ENCODE measurements at places on chromosomes 16 and 17.

- no peak for DNase-seq
Observed at GRCh38 chr17:47310186-47310733, 13.5 kb upstream of the EFCAB13 start.

DNA sequence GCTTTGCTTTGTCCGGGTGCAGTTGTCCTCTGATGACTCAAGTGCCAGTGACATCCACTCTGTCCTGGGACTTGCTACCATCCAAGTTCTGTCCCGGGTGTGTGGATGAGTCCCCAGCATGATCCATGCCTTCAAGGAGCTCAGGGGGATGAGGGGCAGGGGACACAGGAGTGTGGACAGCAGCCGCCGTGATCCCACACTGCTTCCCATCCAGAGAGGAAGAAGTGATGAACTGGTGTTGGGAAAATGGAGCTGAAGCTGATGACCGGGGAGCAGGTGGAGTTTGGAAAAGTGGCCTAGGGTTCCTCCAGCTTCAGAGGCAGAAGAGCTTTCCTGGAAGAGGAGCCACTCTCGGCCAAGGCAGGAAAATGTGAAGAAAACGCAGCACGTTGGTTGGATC lies 249.6 kb upstream of the TNRC6C start:
- DNase-seq: no peak

DNA sequence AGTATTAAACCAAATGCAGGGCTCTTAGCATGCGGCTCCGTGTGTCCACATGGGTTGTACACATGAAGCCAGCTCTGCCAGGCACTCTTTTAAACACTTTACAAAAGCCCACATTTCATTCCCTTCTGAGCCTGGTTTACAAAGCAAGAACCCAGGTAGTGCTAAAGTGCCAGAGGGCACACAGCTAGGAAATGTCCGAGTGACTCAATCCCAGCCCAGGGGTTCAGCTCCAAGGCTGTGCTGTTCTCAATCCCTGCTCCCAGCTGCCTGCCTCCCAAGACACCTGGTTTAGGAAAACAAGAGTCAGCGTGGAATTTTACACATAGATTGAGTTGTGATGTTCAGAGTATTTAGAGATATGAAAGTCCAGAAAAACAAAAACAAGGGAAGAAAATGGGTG lies 13.3 kb upstream of the DCAF7 start:
- DNase-seq: no peak

GRCh38 chr16:68452176-68452575 lies 3.9 kb upstream of the SMPD3 start:
- DNase-seq: no peak

GRCh38 chr17:45867702-45868101 lies 23.0 kb downstream of the SPPL2C start:
- no peak for DNase-seq

DNA sequence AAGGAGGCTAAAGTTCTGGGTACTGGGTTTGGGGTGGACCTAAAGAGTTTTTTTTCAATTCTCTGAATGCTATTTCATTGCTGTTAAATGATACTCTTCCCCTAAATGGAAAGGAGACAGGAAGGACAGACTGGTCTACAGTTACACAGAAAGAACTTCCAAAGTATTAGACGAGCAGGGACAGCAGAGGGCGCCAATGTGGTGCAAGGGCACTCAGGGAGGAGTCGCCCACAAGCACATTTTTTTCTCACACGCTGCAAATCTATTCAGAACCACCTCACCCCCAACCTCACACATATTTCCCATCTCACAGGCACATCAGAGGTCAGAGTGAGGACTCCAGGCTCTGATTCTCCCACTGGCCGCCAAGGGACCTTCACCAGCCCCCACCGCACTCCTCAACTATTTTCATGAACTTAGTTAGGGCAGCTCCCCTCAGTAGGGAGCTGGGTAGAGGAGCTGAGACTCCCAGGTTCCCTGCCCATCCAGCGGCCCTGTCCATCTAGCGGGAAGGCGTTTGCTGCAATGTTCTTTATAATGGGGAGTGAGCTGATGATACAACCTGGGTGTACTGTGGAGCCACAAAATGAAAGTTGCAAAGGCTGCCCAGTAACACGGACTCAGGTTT lies 6.8 kb upstream of the CA4 start:
- peak; percentile 12 for DNase-seq

DNA sequence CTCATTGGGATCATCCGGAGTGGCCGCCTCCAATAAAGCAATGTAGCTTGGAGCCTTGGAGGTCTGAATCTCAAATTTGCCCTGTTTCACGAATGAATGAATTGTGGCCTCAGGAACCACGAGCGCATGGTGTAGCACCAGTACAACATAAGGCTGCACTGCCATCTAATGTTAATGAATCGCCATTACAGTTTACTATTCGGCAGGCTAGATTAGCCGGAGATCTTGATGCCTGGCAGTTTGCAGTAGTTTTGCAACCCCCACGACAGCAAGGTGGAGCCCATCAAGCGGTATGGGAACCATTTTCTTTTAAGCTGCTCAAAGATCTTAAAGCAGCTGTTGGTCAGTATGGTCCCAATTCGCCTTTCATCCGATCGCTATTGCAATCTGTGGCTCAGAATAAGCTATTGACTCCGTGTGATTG lies 18.8 kb downstream of the ALOX15B start:
- DNase-seq: peak; percentile 44

DNA sequence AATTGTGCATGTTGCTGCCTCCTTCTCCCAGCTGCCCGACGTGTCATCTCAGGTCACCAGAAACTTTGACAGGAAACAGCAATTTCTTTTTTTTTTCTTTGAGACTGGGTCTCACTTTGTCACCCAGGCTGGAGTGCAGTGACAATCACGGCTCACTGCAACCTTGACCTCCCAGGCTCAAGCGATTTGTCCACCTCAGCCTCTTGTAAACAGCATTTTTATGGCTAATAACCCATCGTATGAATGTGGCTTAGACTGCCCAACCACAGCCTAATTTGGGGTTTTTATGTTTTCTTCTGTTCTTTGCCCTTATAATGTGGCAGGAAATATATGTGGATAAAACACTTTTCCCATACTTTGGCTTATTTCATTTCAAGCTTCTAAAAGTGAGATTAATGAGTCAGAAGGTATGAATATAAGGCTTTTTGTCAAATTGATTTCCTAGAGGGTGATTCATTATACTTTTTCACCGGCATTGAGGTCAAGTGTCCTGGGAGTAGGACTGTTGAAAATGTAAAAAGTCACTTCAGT lies 31.0 kb upstream of the SLC5A10 start:
- DNase-seq: no peak

GRCh38 chr16:22427556-22427955 lies 53.1 kb upstream of the CDR2 start:
- no peak for DNase-seq

- peak; percentile 65 for DNase-seq
Observed at GRCh38 chr16:57801809-57802340, 416 bp downstream of the KIFC3 start.

GRCh38 chr16:87067003-87067556 lies 250.1 kb downstream of the C16orf95 start:
- no peak for DNase-seq

GRCh38 chr17:36546418-36547093 lies 1.8 kb downstream of the GGNBP2 start:
- no peak for DNase-seq

- DNase-seq: no peak
Observed at GRCh38 chr17:31582151-31582907, 190.9 kb downstream of the RAB11FIP4 start.

GRCh38 chr16:19093631-19094541 lies 19.9 kb upstream of the ITPRIPL2 start:
- no peak for DNase-seq

DNA sequence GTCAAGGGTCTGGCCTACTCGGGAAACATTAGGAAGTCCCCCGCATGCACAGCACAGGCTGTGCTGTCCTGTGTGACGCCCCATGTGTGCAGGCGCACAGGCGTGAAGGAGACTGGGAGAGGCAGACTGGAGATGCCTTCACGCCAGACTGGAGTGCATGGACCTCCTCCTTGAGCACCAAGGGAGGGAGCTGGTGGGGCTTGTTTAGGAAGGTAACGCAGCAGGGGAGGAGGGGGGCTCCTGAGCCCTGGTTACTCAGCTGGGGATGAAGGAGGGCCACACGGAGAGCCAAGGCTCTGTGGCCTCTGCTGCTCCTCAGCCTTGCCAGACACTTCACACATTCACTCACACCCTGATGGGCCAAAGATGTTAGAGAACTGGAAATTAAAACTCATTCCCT lies 7.7 kb downstream of the HSDL1 start:
- no peak for DNase-seq

DNA sequence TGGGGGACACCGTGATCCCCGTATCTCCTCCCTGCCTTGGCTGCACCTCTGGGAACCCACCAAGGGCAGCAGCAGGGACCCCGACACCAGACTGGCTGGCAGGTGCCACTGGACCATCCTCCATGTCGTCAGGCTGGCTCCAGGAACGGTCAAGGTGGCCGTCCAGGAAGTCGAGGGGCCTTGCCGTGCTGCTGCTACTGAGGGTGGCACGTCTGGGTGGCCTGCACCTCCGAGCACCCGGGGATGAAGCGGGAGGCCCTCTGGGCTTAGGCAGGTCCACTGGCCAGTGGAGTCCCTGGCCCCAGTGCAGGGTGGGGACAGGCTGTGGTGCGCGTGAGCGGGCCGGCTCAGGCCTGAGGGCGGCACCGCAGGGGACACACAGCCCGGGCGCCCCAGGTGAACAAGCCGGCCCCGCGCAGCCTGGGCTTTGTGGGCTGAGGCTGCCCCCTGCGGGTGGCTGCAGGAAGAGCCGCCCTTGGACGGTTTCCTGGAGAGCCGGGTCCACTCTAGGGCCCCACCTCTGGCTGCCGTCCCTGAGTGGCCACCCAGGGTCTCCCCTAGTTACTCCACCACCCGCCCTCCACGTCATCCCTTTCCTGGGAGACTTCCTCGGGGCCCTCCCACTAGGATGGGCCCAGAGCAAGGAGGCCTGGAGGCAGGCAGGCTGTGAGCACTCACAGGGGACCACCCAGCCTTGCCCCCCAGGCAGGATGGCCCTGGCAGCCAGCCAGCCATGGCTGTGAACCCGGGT lies 42.8 kb upstream of the ZC3H18 start:
- DNase-seq: no peak

GRCh38 chr17:60106340-60107059 lies 27.8 kb upstream of the HEATR6 start:
- no peak for DNase-seq

DNA sequence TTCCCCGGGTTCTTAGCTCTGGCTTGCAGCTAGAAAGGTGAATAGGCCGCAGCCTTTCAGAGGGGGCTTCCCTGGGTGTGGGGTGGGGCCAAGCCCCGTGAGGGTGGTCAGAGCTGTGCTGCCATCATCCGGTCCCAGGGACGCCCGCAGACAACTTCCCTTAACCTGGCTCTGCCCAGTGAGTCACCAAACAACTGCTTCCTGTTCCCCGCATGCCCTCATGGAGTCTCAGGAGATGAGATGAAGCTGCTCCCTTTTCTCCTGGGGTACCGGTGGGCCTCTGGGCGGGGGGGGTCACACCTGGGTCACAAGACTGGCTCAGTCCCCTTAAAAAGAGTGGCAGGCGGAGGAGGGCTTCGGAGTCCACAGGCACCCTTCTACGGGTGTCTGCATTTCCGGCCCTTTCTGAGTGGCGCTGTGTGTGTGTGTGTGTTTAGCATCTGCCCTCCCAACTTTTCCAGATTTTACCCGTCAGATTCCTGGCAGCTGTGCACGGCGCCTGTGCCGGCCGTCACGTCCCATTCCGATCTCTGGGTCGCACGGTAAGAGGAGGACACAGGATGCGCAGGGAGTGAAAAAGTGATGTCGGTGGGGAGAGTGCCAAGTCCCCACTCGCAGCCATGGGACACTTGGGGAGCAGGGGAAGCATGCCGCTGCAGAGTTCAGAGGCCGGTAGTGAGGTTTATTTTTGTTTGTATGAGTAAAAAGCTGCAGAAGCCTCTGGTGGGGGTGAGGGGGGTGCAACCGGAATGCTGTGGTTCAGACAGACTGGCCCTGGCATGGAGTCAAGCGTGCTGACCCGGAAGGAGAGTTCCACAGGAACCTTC lies 16.8 kb downstream of the HIC1 start:
- DNase-seq: no peak

DNA sequence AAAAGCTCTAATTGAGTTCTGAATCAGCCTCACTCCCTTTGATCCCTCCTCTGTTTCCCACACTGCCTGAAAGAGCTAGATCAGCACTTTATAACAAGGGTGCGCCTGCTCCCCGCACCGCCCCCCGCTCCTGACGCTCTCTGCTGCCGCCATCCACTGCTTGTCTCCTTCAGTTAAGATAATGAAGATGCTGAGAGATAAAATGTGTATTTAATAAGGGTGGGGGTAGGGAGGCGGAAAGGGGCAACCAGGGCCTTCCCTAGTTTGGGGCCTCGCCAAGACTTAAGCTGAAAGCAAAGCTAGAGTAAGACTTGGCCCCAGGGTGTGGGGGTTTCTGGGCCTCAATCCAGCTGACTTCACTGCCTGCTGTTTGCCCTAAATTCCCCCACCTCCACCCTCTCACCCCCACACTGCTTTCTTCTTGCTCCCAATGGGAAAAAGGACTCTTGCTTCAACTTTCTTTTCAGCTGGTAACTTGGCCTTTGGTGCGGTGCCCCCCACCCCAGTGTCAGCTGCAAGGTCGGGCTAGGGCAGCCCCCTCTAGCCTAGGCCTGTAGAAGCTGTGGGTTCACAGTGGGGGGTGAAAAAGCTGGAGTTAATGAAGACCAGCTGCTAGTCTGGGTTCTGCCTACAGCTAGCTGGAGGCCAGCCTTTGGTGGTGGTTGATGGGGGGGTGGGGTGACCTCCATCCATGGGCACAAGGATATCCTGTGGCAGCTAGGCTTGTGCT lies 1.8 kb upstream of the RARA start:
- peak; percentile 36 for DNase-seq

DNA sequence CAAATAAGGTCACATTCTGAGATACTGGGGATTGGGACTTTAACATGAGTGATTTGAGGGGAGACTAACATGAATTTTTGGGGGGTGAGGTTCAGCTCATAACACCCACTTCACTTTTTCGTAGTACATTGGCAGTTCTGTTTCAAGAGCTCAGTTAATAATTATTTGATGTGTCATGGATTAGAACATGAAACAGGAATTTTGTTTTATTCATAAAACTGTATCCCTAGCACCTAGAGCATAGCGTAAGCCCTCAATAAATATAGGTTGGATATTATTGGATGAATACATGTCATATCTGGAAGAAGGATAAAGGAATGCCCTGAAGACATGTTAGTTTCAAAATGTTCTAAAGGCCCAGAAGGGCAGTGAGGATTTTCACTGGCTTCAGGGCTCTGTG lies 119.8 kb downstream of the PRKCA start:
- DNase-seq: no peak

- DNase-seq: no peak
Observed at GRCh38 chr16:79713609-79714309, 113.2 kb upstream of the MAF start.

GRCh38 chr17:82039695-82040299 lies 2.3 kb upstream of the DCXR start:
- no peak for DNase-seq

DNA sequence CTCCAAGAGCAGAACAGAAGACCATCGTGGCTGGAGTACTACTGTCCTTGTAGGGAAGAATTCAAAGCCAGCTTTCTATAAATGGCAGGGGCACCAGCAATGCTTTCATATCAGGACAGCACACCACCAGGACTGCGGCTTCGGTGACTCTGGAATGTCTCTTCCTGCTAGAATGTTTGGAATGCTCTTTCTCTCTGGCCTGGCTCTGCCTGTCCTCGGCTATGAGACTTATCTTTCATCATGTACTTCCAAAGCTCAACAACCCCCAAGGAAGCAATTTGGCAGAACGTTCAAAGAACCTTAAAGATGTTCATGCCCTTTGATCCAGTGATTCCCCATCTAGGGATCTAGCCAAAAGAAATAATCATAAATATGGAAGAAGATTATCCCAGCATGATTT lies 52.7 kb upstream of the NOG start:
- no peak for DNase-seq
